IMR-90 (cell line): ENCODE measurements at places on chromosomes 2 and 18.

DNA sequence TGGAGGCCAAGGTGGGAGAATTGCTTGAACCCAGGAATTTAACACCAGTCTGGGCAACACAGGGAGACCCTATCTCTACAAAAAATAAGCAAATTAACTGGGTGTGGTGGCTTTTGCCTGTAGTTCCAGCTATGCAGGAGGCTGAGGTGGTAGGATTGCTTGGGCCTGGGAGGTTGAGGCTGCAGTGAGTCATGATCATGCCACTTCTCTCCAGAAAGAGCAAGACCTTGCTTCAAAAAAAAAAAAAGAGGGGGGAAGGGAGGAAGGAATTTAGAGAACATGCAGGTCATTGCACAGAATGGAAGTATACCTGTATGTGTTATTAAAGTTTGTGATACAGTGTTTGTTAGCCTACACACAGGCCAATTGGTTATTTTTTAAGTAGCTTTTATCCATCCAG, 25.8 kb downstream of the PKP4 start:
- peak; percentile 27 for DNase-seq

DNA sequence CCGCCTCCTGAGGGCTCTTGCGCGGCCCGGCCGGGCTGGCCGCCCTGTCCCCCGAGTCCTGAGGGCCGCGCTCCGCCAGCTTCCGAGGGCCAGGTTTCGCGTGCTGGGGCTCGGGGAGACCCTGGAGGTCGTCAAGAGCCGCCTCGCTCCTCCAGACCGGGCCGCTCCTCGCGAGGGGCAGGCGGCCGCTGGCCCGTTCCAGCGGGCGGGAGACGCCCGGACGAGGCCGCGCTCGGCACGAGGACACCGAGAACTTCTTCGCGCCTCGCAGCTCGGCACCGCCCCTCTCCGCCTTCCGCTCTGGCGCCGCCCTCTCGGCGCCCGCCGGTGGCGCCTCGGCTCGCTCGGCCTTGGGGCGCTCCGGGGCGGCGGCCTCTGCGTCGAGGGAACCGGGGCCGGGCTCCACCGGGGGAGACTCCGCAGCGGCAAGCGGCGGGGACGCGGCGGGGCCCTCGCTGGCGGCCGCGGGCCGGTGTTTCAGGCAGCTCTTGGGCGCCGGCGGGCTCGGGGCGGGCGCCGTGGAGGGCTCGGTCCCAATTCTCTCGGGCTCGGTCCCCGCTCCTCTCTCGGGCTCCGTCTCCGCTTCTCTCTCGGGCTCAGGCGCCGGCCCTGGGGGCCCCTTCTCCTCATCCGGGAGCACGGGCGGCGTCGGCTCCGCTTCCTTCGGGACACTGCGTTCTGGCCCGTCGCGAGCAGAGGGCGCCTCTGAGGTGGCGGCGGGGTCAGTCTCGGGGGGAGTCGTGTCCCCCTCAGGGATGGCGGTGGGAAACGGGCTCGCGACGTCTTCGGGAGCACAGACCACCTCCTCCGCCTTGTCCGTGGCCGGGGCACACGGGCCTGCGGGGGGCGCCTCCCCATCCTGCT, 91.6 kb upstream of the MGAT4A start:
- no peak for DNase-seq

DNA sequence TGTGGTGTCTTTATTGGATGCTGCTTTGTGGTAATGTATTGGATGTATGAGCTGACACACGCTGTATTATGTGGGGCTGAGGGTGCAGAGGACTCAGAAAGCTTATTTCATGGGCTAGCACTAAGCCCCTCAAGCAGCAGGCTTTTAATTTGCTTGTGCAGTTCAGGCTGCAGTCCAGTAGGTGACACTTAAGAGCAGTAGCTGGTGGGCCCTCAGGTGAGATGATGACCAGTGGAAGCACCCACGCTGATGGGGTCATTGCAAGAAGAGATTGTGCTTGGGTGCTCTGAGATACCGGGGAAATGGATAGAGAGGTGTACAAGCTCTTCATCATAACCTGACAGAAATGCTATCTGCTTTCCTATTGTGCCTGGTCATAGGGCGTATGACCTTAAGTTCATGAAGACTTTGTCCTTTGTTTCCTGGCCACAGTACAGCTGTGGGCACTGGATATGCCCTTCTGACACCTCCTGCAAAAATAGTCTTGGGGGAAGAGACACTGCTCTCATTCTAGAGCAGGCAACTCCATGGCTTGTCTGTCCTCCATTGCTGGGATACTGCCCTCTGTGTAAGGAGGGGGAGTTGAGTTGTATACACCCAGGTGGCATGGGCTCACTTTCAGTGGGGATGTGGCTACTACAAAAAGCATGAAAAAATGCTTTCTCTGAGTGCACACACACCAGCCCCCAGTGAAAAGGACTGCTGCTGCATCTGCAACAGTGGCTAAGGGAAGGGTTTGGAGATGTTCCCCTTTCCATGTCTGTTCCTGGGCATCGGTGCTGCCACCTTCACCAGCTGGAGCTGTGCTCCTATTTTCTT, 205.7 kb upstream of the ZSWIM2 start:
- no peak for DNase-seq

GRCh38 chr18:36665952-36666351, 162.8 kb downstream of the TPGS2 start:
- no peak for DNase-seq
